H1 (cell line): ENCODE measurements at places on chromosomes 12 and 14.

- DNase-seq: no peak
Measured at GRCh38 chr14:26766726-26767125, 168.9 kb upstream of the NOVA1 start.

DNA sequence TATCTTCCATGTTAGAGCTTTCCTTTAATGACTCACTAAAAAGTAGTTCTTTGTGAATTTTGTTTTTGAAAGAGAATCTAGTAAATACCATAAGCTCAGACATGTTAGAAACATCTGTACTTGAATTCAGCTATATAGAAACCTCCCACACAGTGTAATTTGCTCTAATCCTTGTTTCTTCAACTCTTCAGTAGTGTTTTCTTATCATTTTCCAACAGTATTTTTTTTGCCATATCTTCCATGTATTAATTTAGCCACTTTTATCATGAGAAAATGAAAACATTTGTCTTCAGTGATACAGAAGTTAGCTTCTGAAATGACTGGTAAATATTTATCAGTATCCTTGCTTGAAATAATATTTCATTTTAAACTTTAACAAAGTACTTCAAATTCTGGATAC lies 73.6 kb downstream of the ARID2 start:
- DNase-seq: no peak

DNA sequence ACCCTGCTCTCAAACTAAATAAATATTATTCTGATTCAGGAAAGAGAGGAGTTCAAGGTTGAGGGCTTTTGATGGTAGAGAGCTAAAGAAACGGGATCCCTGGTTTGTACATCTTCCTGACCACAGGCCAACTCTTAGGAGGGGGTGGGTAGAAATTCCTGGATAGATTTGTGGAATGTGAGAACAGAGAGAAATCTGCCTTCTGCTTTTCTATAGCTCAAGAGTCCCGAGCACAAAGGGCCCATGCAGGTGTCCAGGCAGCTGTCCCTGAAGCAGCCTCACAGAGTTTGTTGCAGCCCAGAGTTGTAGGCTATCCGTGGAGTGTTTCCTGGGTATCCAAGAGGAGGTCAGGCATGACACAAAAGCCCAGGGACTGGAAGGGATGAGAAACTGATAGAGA lies 198.6 kb downstream of the BCAT1 start:
- DNase-seq: no peak

DNA sequence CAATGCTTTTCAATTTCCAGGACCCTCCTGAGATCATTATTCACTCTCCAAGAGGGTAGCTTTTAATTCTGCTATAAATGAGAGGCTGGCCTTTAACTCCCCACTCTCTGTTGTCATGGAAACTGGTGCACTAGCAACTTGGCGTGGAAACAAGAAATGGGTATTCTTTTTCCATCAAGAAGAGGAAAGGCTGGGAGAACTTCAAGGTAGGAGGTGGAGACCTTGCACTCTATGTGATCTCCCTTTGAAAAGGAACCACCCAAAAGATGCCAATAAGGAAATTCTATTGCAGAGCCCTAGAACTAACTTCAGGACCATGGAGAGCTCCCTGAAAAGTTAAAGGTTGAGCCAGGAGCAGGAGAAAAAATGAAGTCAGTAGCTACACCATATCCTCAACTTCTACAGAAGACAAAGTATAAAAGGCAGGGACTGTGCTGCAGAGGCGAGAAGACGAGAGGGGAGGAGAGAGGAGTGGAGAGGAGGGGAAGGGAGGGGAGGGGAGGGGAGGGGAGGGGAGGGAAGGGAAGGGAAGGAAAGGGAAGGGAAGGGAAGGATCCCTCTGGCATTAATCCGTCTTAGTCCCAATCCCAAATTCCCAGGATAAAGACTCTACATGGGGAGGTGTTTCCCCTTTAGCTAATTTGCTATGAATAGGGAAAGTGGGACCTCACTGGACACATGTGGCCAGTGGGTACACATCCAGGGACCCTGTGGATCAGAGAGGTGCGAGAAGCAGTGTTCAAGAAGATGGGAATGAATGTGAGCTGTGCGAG lies 46.7 kb upstream of the FICD start:
- DNase-seq: no peak

- no peak for DNase-seq
Measured at GRCh38 chr12:10186299-10186698, 7.5 kb downstream of the TMEM52B start.

- no peak for DNase-seq
Measured at GRCh38 chr12:26113181-26113654, 11.6 kb downstream of the BHLHE41 start.

GRCh38 chr14:71208702-71209357 lies 301.6 kb downstream of the PCNX1 start:
- no peak for DNase-seq

DNA sequence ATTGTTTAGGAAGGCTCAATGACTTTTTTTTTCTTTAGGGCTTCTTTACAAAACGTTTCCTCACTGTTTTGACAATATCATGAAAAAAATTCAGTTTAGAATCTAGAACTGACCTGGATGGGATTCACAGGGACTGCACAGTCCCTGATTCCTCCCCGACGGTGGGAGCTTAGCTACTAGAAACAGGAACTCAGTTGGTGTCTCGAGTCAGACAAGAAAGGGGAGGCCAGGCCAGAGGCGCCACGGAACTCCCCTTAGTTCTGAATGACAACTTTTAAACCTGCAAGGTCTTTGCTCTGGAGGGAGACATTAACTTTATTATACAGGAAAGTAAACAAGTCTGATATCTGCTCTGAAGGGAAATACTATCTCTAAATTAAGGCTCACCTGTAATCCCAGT lies 45.4 kb upstream of the SRP54 start:
- no peak for DNase-seq

DNA sequence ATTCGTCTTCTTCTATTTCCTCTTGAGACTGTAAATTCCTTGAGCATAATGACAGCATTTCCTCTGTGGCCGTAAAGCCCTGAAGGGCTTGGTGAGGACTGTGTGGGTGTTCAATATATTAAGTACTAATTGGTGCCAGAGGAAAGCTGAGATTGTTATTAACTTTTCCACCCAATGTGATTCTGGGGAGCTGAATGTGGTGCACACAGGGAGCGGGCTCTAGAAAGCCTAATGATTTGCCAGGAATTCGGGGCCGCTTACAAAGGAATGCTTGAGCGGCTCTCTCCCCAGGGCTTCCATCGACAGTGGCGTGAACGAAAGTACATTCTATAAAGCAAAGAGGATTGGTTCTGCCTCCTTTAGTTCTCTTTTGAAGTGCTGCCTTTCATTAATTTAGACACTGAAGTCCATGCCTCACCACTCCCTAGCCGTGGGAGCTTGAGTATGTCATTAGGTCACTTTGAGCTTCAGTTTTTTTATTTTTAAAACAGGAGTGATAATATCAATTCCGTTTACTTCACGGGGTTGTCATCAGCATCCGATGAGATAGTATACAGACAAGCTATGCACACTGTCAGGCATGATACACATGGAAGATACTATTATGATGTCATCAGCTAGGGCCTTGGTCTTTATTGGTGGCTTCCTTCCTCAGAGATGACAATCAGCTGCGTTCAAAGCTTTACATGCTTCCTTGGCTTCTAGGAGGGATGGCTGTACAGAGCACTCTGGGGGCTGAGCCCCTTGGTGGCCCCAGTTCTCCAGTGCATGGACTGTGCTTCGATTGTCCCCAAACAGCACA lies 11.0 kb upstream of the GSG1 start:
- no peak for DNase-seq

DNA sequence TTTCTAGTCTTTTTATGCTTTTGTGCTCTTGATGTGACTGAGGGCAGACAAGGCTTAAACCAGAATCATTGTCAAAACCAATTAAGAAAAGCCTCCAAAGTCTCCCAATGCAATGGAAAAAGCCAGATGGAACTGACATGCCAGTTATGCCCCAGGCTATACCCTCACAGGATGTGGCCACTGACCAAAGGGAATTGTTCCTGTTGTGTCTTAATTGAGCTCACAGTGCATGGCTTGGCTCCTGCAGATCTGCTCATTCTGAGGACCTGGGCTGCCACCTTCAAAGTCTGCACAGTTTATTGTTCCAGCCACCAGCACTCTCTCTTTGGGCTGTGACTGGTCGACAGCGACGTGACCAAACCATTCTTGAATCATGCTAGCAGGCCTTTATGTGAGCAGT lies 17.1 kb upstream of the BICD1 start:
- DNase-seq: no peak

GRCh38 chr14:54174457-54174856 lies 217.8 kb upstream of the BMP4 start:
- DNase-seq: no peak

- no peak for DNase-seq
Measured at GRCh38 chr14:24701062-24701461, 67.1 kb upstream of the GZMB start.

DNA sequence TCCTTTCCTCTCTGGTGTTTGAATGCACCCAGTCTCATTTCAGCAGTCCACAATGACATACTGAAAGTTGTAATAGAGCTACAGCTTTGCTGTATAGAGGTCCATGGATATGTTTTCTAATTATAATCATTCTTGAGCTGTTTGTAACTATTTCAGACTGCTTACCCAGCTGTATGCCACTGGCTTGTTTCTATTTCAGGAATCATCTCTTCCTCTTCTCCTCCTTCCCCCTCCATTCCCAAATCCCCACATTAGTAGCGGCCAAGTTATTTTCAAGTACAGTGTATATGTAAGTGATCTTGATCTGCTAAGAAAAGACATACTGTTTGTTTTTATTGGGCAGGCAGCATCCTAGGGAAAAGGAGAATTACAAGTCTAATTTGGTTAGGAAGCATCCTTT lies 775.0 kb downstream of the DIO2 start:
- DNase-seq: no peak

DNA sequence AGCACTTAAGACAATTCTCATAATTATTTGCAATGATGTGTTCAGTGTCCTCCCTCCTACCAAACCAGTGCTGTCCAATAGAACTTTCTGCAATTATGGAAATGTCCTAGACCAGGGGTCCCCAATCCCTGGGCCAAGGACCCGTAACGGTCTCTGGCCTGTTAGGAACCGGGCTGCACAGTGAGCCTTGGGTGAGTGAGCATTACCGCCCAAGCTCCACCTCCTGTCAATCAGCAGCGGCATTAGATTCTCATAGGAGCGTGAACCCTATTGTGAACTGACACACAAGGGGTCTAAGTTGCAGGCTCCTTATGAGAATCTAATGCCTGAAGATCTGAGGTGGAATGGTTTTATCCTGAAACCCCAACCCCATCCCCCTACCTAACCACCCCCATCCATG lies 3.9 kb downstream of the SVOP start:
- no peak for DNase-seq

GRCh38 chr12:22415342-22416309 lies 81.1 kb upstream of the ST8SIA1 start:
- DNase-seq: no peak

DNA sequence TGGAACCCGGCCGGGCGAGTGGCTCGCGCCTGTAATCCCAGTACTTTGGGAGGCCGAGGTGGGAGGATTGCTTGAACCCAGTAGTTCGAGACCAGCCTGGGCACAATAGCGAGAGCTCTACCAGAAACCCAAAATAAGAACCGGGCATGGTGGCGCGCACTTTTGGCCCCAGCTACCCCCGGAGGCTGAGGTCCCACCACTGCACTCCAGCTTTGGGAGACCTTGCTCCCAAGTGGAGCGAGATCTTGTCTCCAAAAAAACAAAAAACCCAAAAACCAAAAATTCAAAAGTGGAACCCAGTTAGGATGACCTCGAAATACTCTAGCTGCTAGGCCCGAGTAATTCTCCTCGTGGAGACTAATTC lies 769 bp upstream of the VTI1B start:
- no peak for DNase-seq

DNA sequence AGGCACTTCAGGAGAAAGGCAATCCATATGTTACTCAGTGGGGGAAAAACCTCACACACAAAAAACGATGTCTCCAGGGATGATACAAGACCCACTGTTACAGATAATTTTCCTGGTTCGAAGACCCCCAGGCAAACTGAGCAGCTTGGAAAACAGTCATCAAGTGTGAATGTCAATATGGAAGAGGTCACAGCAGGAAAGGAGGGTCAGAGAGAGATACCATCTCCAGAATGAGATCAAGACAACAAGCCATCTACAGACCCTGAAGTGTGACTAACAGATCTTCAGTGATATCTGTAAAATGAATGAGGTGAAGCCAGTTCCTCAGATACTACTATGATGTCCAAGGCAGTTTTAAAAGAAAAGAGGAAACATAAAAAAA lies 28.6 kb downstream of the GNS start:
- DNase-seq: no peak
